Aorta (tissue), 5 donors: ENCODE measurements at places on chromosomes 3 and 15. TPM values are rescaled to one million over a fixed set of nuclear protein-coding genes. Genes with fewer than 3 reads are reported as not detected.

- DNase-seq = peak; percentile 88
- H3K4me3 ChIP-seq = no peak overlapping the region
- H3K4me1 ChIP-seq = peaks cover 9% of the 10 kb centered on the region
- H3K27me3 ChIP-seq = no peaks in the 10 kb centered on the region
Observed at GRCh38 chr3:134464064-134464688, 21.6 kb downstream of the ANAPC13 start.

GRCh38 chr3:44437800-44438199 is 39.7 kb downstream of the ZNF445 start:
- no peak overlapping the region for H3K4me3 ChIP-seq
- peak; percentile 14 for DNase-seq
- H3K36me3 ChIP-seq = no peaks in the 10 kb centered on the region
- H3K4me1 ChIP-seq = peaks cover 5% of the 10 kb centered on the region
- H3K27me3 ChIP-seq = no peaks in the 10 kb centered on the region
- H3K27ac ChIP-seq = no peak overlapping the region

DNA sequence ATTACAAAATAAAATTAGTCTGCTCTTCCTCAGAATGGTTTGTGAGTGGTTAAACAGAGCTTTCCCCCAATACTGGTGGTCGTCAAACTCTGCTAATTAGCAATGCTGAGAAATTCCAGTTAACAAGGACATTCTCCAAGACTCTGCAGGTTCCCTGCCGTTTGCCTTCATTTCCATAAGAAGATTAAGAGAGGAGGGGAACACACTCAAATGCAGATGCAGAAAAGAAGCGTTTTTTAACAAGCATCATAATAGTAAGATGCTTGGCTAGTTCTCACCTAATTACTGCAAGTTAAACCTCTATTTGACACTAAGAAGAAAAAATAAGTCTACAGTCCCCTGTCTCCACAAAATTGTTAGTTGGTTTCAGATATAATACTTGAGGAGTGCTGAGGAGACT is 3.7 kb upstream of the SOX2 start:
- no peaks in the 10 kb centered on the region for H3K36me3 ChIP-seq
- no peak for DNase-seq
- peaks cover 1% of the 10 kb centered on the region for H3K27me3 ChIP-seq
- H3K4me1 ChIP-seq = no peaks in the 10 kb centered on the region
- H3K4me3 ChIP-seq = no peak overlapping the region

DNA sequence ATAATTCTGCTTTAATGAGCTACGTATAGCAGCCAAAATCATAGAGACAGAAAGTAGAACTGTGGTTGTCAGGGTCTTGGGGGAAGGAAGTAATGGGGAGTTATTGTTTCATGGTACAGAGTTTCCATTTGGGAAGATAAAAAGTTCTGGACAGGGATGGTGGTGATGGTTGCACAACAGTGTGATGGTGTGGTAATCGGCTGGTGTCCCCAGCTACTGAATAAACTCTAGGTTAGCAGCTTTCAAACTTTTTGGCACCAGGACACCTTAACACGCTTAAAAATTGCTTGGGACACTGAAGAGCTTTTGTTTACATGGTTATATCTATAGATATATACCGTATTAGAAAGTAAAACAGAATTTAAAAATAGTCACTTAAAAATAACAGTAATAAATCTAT is 166.0 kb downstream of the NEK11 start:
- DNase-seq = no peak
- H3K27me3 ChIP-seq = no peaks in the 10 kb centered on the region
- H3K36me3 ChIP-seq = no peaks in the 10 kb centered on the region
- H3K4me1 ChIP-seq = no peaks in the 10 kb centered on the region
- no peak overlapping the region for H3K27ac ChIP-seq
- H3K4me3 ChIP-seq = no peak overlapping the region

GRCh38 chr3:154243353-154243752 is 80.9 kb downstream of the DHX36 start:
- H3K27ac ChIP-seq = peak overlapping the region; percentile 32
- H3K4me3 ChIP-seq = no peak overlapping the region
- no peaks in the 10 kb centered on the region for H3K36me3 ChIP-seq
- H3K4me1 ChIP-seq = peaks cover 15% of the 10 kb centered on the region
- H3K27me3 ChIP-seq = no peaks in the 10 kb centered on the region

DNA sequence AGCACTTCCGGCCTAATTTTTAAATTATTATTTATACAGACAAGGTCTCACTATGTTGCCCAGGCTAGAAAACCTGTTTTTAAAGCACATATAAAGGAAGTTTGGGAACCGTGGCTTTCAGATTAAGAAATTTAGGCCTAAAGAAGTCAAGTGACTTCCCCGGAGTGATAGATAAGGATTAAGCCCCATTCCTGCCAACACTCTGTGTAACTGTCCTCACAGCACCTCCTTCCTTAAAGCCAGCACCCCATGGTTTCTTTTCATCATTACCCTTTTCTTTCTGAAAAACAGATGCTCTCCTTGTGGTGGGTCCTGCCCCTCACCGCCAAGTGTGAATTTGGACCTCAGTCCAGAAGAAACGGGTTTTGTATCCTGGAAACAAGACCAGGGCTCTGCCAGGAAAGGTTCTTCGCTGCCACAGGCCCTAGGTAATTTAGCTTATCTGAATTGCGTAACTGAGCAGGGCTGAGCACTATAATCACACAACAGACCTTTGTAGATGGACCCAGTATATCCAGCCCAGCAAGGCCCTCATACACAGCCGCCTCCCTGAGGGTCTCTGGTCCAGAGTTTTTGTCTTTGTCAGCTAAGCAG is 231.3 kb downstream of the PLCL2 start:
- no peaks in the 10 kb centered on the region for H3K4me1 ChIP-seq
- H3K27me3 ChIP-seq = no peaks in the 10 kb centered on the region
- no peaks in the 10 kb centered on the region for H3K36me3 ChIP-seq
- H3K27ac ChIP-seq = no peak overlapping the region

- DNase-seq = no peak
- no peak overlapping the region for H3K27ac ChIP-seq
- H3K4me3 ChIP-seq = no peak overlapping the region
- H3K4me1 ChIP-seq = peaks cover 2% of the 10 kb centered on the region
- no peaks in the 10 kb centered on the region for H3K36me3 ChIP-seq
Observed at GRCh38 chr3:176787506-176787905, 409.8 kb downstream of the TBL1XR1 start.

DNA sequence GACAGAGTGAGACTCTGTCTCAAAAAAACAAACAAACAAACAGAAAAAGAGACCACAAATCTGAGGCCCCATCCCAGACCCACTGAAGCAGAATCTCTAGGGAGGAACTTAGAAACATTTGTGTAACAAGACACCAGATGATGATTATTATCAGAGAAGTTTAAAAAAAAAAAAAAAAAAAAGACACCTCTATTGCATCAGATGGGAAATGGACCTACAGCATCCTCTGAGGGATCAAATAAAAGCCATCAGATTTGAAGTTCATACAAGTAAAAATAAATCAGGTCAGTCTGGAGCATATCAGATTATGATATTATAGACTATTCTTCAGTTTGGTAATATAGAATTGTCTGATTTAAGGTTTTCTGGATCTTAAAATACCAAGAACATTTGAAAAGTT is 21.9 kb upstream of the LIPC start:
- no peak overlapping the region for H3K27ac ChIP-seq
- no peaks in the 10 kb centered on the region for H3K27me3 ChIP-seq
- no peaks in the 10 kb centered on the region for H3K4me1 ChIP-seq
- no peaks in the 10 kb centered on the region for H3K36me3 ChIP-seq
- H3K4me3 ChIP-seq = no peak overlapping the region
- no peak for DNase-seq

- H3K27me3 ChIP-seq = no peaks in the 10 kb centered on the region
- H3K4me1 ChIP-seq = no peaks in the 10 kb centered on the region
- H3K36me3 ChIP-seq = no peaks in the 10 kb centered on the region
- H3K27ac ChIP-seq = no peak overlapping the region
- peak; percentile 41 for DNase-seq
- H3K4me3 ChIP-seq = no peak overlapping the region
Observed at GRCh38 chr3:13296662-13297061, 123.5 kb downstream of the NUP210 start.

DNA sequence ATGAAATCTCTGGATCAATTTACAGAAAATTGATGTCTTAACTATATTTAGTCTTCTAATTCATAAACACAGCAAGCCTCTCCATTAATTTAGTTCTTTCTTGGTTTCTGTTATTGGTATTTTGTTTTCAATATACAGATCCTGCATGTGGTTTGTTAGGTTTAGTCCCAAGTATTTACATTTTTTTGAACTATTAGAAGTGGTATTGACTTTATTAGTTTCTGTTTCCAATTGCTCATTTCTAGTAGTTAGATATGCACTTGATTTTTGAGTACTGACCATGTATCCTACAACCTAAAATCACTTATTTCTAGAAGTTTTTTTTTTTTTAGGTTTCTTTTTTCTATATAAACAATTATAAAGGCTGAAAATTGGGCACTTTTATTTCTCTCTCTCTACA is 335.9 kb downstream of the CHST2 start:
- DNase-seq = no peak
- H3K36me3 ChIP-seq = no peaks in the 10 kb centered on the region
- no peak overlapping the region for H3K4me3 ChIP-seq
- H3K27ac ChIP-seq = no peak overlapping the region

GRCh38 chr3:193046371-193046770 is 128.7 kb upstream of the MB21D2 start:
- no peaks in the 10 kb centered on the region for H3K36me3 ChIP-seq
- no peak overlapping the region for H3K27ac ChIP-seq
- no peak for DNase-seq
- H3K4me1 ChIP-seq = no peaks in the 10 kb centered on the region

- no peaks in the 10 kb centered on the region for H3K27me3 ChIP-seq
- no peak overlapping the region for H3K27ac ChIP-seq
- no peaks in the 10 kb centered on the region for H3K4me1 ChIP-seq
- no peak for DNase-seq
Observed at GRCh38 chr3:174332391-174332790, 526.7 kb upstream of the NAALADL2 start.

- H3K4me3 ChIP-seq = no peak overlapping the region
- no peak for DNase-seq
- no peaks in the 10 kb centered on the region for H3K36me3 ChIP-seq
- H3K4me1 ChIP-seq = no peaks in the 10 kb centered on the region
- no peak overlapping the region for H3K27ac ChIP-seq
- H3K27me3 ChIP-seq = no peaks in the 10 kb centered on the region
Observed at GRCh38 chr15:66369773-66370651, 13.5 kb upstream of the TIPIN start.

GRCh38 chr15:88832820-88833730 is 29.8 kb downstream of the ACAN start:
- no peaks in the 10 kb centered on the region for H3K36me3 ChIP-seq
- peaks cover 2% of the 10 kb centered on the region for H3K4me1 ChIP-seq
- no peak for DNase-seq
- no peaks in the 10 kb centered on the region for H3K27me3 ChIP-seq
- H3K27ac ChIP-seq = no peak overlapping the region

DNA sequence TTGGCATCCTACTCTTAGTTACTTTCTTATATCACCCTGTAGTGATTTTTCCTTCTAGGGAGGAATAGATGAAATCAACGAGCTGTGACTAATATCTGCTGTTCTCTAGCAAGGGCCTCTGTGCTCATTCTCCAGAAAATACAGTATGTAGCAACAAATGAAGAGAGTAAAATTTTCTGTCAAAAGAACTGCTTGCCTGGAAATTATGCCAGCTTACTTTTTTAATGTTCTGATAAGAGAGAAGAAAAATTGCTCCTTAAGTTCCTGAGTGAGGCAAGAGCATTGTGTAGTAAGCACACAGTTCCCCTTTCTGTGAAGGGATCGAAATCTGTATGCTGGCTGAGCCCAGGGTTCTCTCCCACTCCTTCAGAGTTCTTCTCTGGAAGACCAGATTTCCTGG is 51.4 kb upstream of the GK5 start:
- H3K36me3 ChIP-seq = no peaks in the 10 kb centered on the region
- H3K4me3 ChIP-seq = no peak overlapping the region
- no peaks in the 10 kb centered on the region for H3K27me3 ChIP-seq
- no peak for DNase-seq
- H3K27ac ChIP-seq = no peak overlapping the region
- H3K4me1 ChIP-seq = peaks cover 5% of the 10 kb centered on the region

DNA sequence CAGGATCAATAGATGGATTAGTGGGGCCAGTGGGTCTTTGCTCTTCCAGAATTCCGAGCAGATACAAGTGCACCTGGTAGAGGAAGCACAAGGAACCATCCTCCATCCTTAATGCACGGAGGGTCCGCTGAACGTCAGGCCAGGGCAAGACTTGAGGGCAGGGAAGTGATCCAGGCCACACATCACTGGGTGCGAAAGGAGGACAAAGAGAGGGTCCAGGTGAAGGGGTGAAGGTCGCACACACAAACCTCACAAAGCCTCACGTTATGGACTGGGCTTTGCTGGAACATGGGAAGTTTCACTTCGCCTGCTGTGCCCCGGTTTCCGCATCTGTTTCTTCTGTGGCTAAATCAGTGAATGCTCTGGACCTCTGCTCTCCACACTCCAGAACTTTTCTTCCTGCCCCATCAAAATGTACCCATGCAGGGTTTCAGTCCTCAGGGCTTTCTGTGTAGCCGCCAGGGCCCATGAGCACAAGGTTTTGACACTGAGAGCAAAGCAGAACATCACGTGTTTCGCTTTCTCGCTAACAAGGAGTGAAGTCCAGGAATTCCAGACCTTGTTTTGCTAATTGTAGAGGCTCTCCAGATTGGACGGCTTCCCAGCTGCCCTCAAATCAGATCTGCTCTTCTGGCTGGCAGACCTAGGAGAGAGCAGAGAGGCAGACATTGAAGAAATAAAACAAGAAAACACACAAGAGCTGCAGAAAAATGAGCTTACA is 56.3 kb downstream of the KLF15 start:
- H3K27ac ChIP-seq = no peak overlapping the region
- H3K27me3 ChIP-seq = no peaks in the 10 kb centered on the region
- no peak overlapping the region for H3K4me3 ChIP-seq
- DNase-seq = peak; percentile 75
- no peaks in the 10 kb centered on the region for H3K4me1 ChIP-seq

- no peak overlapping the region for H3K27ac ChIP-seq
- no peaks in the 10 kb centered on the region for H3K27me3 ChIP-seq
- no peak overlapping the region for H3K4me3 ChIP-seq
- H3K4me1 ChIP-seq = no peaks in the 10 kb centered on the region
Observed at GRCh38 chr15:58285921-58286278, 145.9 kb upstream of the LIPC start.

GRCh38 chr3:51813539-51813938 is 34.5 kb upstream of the IQCF6 start:
- no peaks in the 10 kb centered on the region for H3K36me3 ChIP-seq
- no peak overlapping the region for H3K4me3 ChIP-seq
- H3K4me1 ChIP-seq = no peaks in the 10 kb centered on the region
- no peaks in the 10 kb centered on the region for H3K27me3 ChIP-seq

- no peaks in the 10 kb centered on the region for H3K36me3 ChIP-seq
- no peak overlapping the region for H3K27ac ChIP-seq
- no peaks in the 10 kb centered on the region for H3K4me1 ChIP-seq
- no peaks in the 10 kb centered on the region for H3K27me3 ChIP-seq
- H3K4me3 ChIP-seq = no peak overlapping the region
Observed at GRCh38 chr3:16303037-16303575, 38.1 kb downstream of the OXNAD1 start.

- H3K27me3 ChIP-seq = no peaks in the 10 kb centered on the region
- H3K27ac ChIP-seq = no peak overlapping the region
- DNase-seq = no peak
- H3K36me3 ChIP-seq = peaks cover 6% of the 10 kb centered on the region
Observed at GRCh38 chr15:62771234-62771633, 271.3 kb upstream of the TPM1 start.

Gene C3orf70
- total RNA-seq = 20.4 TPM

Gene CFAP20DC
- 0.90 TPM for total RNA-seq

Gene KIF7
- 16.5 TPM for total RNA-seq

Gene KY
- total RNA-seq = 1.8 TPM

Gene TPRG1
- total RNA-seq = 19.8 TPM

Gene LXN
- total RNA-seq = 37.8 TPM

Gene GASK1A
- 33.7 TPM for total RNA-seq

Gene RASL12
- total RNA-seq = 171 TPM

Gene ARNT2
- total RNA-seq = 16.2 TPM

Gene SKOR1
- 1.2 TPM for total RNA-seq

Gene EHHADH
- total RNA-seq = 6.1 TPM

Gene CYP1A2
- not detected for total RNA-seq
